NCI-H2171 (cell line): ENCODE measurements at places on chromosomes 2 and 18.

GRCh38 chr2:191218292-191218898 lies 26.8 kb upstream of the MYO1B start:
- peak; percentile 31 for DNase-seq

GRCh38 chr2:159399716-159400415 lies 113.4 kb upstream of the WDSUB1 start:
- DNase-seq = no peak

DNA sequence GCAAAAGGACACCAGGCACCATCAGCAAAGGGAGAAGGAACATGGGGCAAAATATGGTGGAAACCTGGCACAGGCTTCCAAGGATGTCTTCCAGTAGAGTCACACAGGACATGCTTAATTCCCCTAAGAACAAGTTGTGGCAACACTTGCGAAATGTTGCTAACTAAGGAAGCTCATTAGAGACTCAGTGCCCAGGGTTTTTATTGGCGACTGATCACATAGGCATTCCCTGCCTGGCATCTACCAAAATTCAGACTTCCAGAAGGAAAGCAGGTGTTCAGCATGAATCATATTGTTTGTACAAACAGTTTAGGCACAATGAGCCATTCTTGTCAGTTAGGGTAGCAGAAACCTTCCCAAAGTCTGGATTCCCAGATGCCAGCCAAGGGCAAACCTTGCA lies 25.7 kb downstream of the SLC4A1AP start:
- no peak for DNase-seq

DNA sequence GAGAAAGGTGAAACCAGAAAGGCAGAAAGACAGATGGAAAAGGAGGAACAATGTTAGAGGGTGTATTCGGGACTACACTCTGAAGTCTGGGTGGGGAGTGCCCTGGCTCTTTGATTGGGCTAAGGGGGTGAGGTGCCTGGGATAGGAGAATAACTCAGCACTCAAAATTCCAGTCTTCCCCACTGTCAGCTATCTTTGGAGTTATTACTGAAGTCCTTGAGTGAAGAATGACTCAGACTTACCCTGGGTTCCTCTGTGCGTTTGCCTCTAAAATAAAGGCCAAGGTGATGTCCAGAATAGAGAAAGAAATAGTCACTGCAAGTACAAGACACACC lies 151.8 kb upstream of the SERPINE2 start:
- no peak for DNase-seq

DNA sequence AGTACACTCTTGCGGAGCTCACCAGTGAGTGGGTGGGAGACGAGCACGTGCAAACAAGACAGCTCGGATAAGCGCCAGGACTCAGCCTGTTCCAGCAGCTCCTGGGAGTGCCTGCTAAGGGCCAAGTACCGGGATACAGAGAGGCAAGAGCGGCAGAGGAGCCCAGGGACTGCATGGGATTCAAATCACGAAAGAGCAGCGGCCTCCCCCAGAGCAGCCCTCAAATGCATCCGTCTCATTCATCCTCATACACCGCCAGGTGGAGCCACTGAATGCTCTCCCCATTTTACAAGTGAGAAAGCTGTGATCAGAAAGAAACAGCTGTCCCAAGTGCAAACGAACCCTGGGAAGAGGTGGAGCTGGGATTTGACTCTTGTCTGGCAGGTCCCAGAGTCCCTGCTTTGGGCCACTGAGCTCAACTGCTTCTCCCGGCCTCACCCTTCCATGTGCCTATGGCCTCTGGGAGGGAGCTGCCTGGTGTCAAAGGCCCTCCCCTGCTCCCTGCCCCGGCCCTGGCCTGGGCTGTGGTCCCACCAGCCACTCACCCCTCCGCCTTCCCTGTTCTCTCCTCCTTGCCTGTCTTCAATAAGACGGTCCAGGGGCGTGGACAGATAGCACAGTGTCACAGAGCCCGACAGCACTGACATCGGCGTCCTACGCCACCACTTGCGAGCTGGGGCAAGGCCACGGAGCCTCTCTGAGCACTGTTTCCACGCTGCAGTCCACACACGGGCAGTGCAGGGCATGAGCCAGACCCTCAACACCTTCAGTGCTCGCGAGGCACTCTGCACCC lies 72.8 kb upstream of the TAF1B start:
- DNase-seq = peak; percentile 57

- DNase-seq = no peak
Measured at GRCh38 chr2:11498543-11499034, 32.6 kb upstream of the E2F6 start.

- DNase-seq = no peak
Measured at GRCh38 chr2:239908744-239909143, 116.4 kb downstream of the NDUFA10 start.

DNA sequence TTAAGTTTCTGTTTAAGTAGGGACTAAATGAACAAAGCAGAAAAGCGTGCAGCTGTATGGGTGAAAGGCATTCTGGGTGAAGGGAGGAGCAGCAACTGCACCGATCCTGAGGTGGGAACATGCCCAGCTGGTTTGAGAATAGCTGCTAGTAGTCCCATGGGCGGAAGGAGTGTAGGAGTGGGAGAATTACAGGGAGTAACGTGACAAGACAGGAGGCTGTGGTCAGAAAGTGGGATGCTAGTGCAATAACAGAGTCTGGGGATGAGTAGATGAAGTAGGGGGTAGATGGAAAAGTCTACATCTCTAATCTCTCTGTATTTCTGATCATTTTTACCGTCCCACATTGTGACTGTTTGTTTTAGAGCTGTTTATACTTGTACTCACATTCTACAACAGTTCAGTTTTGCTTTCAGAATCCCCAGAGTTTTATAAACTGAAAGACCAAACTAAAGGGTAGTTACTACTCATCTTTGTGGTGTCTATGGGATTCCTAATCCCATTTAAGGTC lies 118.9 kb downstream of the LCLAT1 start:
- DNase-seq = no peak

DNA sequence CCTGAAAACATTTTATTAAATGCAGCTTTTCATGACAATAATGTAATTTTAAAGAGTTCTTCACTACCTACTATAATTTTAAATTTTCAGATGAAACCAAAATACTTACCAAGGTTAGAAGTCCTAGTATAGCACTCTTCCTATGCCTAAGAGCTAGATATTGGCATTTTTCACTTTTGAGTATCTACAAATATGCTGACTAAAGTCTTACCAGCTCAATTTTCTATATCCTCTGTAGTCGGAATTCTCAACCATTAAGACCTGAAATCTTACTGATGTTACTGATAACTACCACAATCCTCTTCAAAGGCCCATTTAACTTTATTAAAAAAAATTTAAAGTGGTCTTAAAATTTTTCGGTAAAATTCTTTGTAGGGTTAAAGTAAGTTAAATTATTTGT lies 32.0 kb downstream of the PREPL start:
- no peak for DNase-seq

DNA sequence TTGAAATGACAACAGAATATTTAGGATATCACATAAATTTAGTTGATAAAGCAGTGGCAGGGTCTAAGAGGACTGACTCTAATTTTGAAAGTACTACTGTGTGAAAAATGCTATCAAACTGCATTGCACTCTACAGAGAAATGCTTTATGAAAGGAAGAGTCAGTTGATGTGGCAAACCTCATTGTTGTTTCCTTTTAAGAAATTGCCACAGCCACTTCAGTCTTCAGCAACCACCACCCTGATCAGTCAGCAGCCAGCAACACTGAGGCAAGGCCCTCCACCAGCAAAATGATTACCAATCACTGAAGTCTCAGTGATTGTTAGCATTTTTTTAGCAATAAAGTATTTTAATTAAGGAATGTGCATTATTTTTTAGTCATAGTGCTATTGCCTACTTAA lies 488.7 kb upstream of the SLC39A10 start:
- DNase-seq = no peak

DNA sequence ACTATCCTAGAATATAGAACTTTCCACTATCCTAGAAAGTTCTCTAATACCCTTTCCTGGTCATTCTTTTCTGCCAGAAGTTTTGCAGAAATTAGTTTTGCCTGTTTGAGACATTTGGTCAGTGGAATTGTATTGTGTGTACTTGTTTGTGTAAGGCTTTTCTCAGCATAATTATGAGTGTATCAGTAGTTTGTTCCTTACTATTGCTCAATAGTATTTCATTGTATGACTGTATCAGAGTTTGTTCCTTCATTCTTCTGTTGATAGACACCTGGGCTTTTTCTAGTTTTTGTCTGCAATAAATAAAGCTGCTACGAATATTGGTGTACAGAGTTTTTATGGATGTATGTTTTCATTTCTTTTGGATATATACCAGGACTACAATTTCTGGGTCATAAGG lies 27.2 kb downstream of the CCDC138 start:
- no peak for DNase-seq

GRCh38 chr2:108629417-108629816 lies 89.9 kb upstream of the RANBP2 start:
- DNase-seq = no peak

GRCh38 chr2:224357098-224357901 lies 44.6 kb downstream of the FAM124B start:
- DNase-seq = no peak
